ENCODE measurements at places on chromosomes 2 and 18.

GRCh38 chr2:169073211-169073962, 4.0 kb downstream of the DHRS9 start:
- DNase-seq: no peak

- DNase-seq: no peak
Observed at GRCh38 chr2:107627926-107628325, 198.8 kb upstream of the RGPD4 start.

GRCh38 chr18:7049951-7050350, 67.6 kb downstream of the LAMA1 start:
- no peak for DNase-seq

DNA sequence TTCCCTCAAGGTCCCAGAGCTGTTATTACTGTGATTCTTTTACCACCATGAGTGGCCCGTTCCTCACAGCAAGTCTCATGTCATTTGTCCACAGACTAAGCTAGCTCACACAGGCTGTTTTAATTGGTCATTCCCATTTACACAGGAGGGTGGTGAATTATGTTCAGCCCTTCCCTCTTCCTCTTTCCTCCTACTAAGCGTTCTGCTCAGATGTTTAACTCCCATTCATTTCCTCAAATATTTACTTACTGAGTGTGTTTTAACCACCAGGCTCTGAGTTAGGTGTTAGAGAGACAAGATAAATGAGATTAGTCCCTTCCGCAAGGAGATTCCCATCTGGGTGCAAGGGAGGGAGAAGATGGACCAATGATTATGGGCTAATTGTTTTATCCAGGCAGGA, 403.6 kb upstream of the ACVR2A start:
- DNase-seq: no peak

DNA sequence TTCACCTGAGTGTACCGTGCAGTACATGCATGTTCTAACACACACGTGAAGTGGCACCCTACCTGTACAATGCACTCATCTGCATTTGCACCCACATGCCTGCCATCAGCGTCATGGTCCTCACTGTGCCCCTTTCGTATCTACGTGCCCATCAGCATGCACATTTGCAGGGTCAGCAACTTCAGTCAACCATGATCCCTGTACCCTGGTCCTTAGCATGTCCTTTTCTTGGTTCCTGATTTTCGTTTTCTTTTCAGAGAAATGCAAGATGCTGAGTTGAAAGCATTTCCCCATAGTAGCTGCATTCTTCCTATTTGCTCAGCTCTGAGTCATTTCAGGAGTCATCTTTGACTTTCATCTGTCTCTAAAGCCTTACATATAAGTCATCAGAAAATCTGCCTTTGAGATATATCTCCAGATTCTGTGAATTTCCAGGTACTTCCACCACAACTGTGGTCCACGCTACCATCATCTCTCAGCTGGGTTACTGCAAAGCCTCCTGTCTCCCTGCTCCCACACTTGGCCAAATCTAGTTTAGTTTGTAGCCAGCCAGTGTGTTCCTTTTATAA, 14.7 kb upstream of the PUM2 start:
- DNase-seq: peak; percentile 40

GRCh38 chr18:31255953-31256352, 62.0 kb upstream of the DSG1 start:
- no peak for DNase-seq

- no peak for DNase-seq
Observed at GRCh38 chr2:165871025-165871424, 77.0 kb upstream of the GALNT3 start.

GRCh38 chr2:105468582-105469042, 69.8 kb upstream of the FHL2 start:
- no peak for DNase-seq

DNA sequence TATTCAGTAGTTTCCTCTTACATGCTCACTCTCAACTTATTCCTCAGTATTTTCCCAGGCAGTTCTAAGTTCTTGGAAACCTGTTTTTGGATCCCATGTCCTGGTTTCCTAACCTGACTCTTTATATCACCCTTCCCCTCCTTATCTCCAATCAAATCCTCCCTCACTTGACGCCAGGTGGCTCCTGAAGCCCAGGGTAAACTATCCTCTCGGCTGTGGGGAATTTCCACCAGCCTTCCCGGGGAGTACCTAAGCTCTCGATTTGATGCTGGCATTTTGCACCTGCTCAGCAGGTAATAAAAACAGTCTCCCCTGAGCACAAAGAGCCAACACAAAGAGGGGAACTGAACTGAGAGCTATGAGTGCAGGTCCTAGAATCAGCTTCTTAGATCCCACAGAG, 538.0 kb downstream of the SLC4A3 start:
- no peak for DNase-seq

- no peak for DNase-seq
Observed at GRCh38 chr18:46373791-46374190, 269.6 kb downstream of the HAUS1 start.

DNA sequence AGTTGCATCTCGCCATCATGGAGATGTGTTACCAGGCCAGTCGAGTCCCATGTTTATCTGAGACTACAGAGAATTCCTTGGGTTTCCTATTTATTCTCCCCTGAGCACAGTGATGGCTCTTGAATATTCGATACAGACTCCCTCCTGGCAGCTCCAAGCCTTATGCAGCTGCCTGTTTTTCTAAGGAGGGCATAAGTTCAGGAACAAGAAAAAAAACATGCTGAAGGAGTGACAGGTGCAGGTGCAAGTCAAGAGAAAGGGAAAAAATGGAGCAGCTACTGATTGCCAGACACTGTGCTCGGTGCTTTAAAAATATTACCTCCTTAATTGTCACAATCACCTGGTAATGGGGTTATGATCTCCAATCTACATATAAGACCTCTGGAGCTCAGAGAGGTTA, 177.2 kb upstream of the DPP10 start:
- DNase-seq: no peak
